ENCODE measurements at places on chromosomes 3 and 15. TPM values are rescaled to one million over a fixed set of nuclear protein-coding genes. Genes with fewer than 3 reads are reported as not detected.

DNA sequence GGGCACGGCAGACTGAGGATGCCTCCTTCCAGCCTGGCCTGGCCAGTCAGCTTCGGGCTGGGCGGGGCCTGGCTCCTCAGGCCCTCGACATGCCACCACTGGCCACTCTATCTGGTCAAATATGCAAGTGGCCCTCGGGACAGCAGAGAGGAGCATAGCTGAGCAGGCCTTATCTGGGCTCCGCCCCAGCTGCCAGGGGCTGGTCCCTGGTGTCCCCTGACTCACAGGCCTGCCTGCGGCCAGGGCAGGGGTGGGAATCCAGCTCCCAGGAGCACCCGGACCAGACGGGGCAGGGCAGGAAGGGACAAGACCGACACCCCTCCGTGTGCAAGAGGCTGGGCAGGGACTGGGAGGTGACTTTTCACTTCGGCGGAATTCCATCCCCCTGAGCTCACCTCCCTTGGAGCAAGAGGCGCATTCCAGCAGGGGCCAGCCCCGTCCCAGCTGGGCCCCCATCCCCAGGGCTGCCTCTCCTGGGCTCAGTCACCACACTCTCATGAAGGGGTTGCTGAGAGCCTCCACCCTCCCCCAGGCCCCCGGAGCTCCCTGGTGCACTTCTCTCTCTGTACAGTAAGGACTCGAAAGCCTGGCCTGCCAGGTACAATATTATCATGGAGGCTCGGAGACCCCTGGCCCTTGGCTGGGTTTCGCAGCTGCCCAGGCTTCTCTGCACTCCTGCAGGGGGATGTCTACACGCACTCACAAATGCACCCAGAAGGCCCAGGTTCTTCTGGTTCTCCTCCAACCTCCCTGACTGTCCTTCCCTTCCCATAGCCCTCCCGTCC lies 29.5 kb downstream of the WNT7A start:
- DNase-seq: no peak

DNA sequence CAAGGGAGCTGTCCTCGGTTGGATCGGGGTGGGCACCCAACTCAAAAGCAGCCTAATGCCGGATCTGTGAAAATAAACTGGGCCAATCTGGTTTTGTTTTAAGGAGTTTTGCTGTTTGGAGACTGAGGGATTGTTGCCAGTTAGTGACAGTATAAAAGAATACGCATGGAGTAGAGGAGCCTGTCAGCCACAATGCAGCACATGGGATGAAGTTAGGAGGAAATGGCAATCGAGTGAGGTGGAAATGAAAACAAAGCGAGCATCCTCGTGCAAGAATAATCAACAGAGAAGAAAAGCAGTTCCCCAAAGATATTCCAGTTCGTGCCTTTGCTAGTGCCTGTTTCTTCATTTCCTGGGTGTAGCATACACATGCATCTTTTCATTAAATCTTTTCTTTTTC lies 108.4 kb upstream of the RORA start:
- DNase-seq: no peak

DNA sequence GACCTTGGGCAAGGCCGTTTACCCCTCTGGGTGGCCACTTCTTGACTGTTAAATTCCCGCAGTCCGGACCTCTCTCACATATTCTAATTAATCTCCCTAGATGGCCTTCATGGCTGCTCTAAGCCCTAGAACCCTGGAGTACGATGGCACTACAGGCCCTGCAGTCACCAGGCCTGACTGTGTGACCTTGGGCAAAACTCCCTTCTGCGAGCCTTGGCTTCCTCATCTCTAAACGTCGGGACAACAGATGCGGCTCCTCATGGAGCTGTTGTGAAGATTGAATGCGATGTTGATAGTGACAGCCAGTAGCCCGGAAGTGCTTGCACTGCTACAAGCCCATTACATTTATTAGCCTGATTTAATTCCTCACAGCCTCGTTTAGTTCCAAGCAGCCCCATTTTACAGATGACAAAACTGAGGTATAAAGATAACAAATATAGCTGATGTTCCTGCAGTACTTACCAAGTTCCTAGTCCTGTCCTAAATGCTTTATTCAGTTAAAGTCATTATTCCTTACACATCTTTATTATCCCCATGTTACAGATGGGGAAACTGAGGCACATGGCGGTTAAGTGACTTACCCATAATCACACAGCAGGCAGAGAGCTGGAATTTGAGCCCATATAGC lies 10.3 kb downstream of the EPHB3 start:
- DNase-seq: no peak

DNA sequence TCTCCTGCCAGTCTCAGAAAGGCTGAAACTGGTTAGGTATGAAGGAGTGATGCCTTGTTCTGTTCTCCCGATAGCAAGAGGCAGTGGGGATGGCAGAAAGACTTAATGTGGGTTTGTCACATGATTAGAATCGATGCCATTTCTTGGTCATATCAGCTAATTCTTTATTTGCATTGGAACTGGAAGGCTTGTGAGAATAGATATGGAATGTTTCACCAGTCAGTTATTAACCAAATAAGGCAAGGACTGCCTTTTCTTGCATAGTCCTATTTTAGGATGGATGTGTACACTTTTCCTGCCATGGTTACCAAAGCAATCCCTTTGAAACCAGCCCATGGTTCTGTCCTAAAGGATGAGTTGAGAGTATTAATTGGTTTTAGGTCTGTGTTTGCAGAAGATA lies 33.7 kb downstream of the FILIP1L start:
- no peak for DNase-seq

GRCh38 chr3:15973940-15974339 lies 176.2 kb upstream of the ANKRD28 start:
- no peak for DNase-seq

DNA sequence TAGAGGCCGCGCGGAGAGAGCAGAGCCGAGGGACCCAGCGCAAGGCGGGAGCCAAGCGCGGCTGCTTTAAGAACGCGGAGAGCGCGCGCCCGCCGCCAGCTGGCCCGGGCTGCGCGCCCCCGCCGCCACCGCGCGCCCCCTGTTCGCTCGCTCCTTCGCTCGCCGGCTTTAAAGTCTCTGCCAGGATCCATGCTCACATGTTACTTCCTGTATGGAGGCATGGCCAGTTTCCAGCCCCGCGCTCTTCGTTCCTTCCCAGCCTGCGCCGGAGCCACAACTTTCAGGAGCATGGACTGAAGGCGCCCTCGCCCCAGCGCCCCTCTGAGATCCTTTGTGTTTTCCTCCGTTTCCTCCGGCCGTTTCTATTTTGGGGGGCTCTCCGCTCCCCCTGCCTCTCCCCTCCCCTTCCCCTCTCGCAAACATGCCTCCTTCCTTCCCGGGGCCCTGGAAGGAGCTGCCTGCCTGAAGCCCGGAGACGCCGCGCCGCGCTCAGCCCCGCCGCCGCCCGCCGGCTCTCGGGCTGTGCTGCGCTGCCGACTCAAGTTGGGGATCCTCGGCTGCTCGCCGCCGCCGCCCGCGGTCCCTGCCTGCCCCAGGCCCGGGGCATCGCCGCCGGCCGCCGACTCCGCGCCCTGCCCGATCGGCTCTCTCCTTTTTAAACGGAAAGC lies at the start of gene PTPRG:
TSS of gene PTPRG (plus strand) at position 198 of the 668 bp plus-strand sequence. CDS start 717 bp downstream, outside the sequence.
- DNase-seq: peak; percentile 92

The CTXN2 gene
- total RNA-seq: not detected

The SLC22A13 gene
- not detected for total RNA-seq

The THOC7 gene
- total RNA-seq: 55.1 TPM

Measured in right atrium auricular region (tissue), 2 donors.